ENCODE measurements at places on chromosomes 5 and 9.

- DNase-seq, result peak; percentile 26
Measured at GRCh38 chr5:171342362-171343111, 33.5 kb downstream of the TLX3 start.

- no peak for DNase-seq
Measured at GRCh38 chr9:24218656-24219055, 327.0 kb downstream of the IZUMO3 start.

DNA sequence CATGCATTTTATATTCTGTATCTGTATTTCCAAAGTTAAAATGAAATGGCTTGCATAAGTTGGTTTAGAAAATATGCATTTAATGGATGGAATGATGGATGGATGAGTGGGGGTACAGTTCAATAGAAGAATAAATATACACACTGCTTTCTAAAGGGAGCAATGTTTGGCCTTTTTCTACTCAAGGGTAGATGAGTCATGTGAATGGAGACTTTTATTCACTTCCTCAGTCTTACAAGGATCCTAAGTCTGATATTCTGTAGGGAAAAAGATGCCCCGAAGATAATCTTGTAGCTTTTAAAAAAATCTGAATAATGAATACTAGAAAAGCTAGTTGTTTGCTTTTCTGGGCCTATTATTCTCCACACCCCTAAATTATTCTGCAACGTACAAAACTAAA lies 2112.1 kb downstream of the MAT2B start:
- no peak for DNase-seq

GRCh38 chr5:124952566-124952965 lies 206.1 kb upstream of the ZNF608 start:
- no peak for DNase-seq

DNA sequence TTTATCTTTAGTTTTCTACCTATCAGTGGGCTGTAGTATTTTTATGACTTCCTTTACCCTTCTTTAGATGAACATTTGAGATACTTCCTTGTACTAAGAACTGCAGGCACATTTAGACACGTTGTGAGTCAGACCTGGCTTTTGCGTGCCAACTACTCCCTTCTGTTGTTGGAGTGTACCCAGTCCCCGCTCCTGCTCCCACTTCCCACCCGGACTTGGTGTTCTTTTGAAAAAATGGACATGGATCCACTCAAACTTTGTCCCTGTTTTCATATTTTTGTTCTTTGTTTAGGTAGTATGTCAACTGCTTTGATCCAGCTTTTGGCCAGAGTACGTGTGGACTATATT lies 60.7 kb downstream of the PARP8 start:
- no peak for DNase-seq

- DNase-seq, result no peak
Measured at GRCh38 chr5:31811210-31811609, 172.3 kb downstream of the PDZD2 start.

- DNase-seq, result no peak
Measured at GRCh38 chr5:37501152-37501551, 122.0 kb downstream of the WDR70 start.

Measured in NCI-H510A treated with DMSO at 0.1 percent for 48 hours (cell line).